Astrocyte of the spinal cord (primary cell): ENCODE measurements at places on chromosomes 1 and 21.
A peak's percentile ranks its signal among the peaks of the same experiment; 100 is the strongest.

DNA sequence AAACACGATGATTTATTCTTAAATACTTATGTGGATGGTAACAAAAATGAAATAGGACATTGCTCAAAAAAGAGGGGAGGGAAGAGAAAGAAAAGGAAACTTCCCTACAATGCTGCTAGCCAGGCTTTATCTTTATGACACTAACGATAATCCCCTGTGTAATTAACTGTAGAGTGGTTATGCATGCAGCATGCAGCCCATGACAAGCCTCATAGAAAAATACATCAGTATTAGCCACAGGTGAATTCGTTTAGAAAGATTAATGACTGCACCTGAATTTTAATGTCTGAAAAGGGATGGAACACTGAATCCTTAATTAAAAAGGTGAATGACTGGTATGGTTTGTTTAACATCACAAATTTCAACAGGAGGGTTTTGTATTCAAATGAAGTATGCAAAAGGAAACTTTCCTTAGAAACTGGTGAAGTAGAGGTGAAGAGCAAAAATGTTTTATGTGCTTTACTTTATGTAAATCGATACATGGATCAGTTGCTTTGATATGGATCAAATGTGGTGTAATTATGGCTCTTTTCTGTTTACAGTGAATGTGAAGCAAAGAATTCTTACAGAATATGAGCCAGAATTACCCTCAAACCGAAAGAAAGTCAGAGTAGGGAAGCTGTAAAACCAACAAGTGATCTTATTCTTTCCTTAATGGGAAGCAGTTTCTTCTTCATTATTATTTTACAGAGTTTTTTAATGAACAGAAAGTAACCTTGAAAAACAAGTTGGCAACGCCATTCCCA lies 569.6 kb upstream of the ADGRL2 start:
- no peak for DNase-seq

GRCh38 chr1:23367451-23367790 lies 2.2 kb downstream of the ZNF436 start:
- DNase-seq, result no peak

GRCh38 chr1:185144233-185144632 lies 12.5 kb downstream of the TRMT1L start:
- DNase-seq, result peak; percentile 27

GRCh38 chr1:214464445-214465287 lies 86.7 kb downstream of the PTPN14 start:
- DNase-seq, result no peak

GRCh38 chr1:29549001-29549400 lies 312.7 kb downstream of the PTPRU start:
- no peak for DNase-seq

- DNase-seq, result no peak
These were observed 152.8 kb upstream of the LYPLAL1 start for GRCh38 chr1:219020846-219021245.

- DNase-seq, result no peak
These were observed 66.1 kb downstream of the LGR6 start for GRCh38 chr1:202259705-202260104.

DNA sequence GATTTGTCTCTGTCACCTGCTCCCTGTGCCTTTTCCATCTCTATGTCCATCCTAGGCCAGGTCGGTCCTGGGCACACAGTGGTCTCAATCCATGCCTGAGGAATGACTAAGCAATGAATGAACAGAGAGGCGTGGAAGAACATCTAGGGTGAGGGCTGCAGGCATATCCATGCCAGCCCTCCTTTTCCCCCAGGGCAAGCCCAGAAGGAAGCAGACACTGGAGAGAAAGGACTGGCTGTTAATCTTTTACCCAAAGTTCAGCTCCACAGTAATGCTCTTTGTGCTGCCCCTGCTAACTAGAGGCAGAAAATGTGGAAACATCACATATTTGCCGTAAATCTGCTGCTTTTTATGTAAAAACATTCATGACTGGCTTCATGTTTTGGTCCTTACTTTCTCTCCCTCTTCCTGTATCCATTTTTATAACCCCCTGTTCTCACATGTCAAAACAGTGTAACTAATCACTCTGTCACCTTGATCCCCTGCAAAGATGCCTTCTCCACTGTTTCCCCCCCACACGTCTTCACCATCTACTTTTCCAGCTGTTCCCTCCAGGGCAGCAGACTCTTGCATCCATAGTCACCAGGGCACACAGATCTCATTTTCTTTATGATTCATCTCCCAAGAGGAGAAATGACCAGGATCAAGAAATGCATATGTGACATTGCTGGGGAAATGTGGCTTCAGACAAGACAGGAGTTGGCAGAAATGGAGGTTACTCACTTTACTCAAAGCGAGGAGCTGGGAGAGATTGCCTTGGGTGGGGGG lies 166.4 kb upstream of the PROX1 start:
- no peak for DNase-seq

DNA sequence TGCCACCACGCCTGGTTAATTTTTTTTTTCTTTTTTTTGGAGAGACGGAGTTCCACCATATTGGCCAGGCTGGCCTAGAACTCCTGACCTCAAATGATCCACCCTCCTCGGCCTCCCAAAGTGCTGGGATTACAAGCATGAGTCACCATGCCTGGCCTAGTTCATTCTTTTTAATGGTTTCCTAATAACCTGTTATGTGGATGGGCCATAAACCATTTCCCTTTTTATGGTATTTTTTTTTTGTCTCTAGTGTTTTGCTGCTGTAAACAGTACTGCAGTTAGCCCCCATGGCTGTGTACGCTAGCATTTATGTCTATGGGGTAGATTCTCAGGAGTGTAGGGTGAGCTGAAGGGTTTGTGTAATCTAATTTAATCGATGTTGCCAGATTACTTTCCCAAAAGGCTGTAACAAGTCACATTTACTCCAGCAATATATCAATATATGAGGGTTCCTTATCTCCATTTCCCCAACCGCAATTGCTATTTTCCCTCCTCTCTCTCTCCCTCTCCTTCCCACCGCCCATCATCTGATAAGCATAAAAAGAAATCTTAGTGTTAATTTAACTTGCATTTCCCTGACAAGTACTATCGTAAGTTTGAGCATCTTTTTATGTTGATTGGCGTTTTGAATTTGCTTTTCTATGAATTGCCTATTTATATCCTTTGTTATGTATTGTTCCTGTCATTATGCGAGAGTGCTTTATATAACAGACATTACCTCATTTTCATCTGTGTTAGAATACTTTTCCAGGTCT lies 28.7 kb downstream of the RCSD1 start:
- no peak for DNase-seq

- DNase-seq, result peak; percentile 22
These were observed 28.1 kb downstream of the RABIF start for GRCh38 chr1:202860744-202861419.
